Esophagus squamous epithelium (tissue), 5 donors: ENCODE measurements at places on chromosomes 11 and 22.

GRCh38 chr11:21109341-21109740 is 440.0 kb downstream of the NELL1 start:
- no peak for DNase-seq

- DNase-seq: no peak
Observed at GRCh38 chr11:38927993-38928392, 2330.0 kb upstream of the RAG2 start.

DNA sequence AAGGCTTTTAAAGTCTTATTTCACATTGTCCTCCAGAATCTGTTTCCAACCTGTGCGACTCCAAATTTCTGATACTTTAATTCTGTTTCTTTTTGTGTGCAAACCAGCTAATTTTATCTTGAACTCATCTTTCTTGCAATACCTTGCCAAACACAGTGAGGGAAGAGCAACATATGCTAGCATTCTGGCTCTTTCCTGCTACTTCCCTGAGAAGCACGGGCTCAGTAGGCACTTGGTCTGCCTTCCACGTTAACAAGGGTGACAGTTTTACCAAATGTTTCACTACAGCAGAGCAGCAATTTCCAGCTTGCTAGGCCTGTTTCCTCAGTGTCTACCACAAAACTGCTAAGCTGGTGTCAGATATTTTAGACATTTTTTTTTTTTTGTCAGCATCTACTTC is 405.8 kb downstream of the NTM start:
- DNase-seq: no peak

DNA sequence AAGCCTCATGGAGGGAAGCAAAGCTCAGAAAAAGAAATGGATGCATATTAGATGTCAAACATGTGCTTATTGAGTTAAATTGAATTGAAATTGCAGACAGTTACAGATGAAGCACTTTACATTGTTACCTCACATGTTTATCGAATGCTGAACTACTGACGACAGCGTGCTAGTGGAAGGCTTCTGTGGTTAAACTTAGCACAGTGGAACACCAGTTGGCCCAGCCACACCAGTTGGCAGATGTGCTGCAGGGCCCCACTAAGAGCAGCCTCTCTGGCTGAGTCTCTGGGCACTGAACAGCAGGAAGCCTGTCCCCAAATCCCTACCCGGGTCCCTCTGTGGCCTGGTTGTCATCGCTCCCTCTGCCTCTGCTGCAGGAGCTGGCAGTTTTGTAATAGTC is 242.1 kb downstream of the NTM start:
- no peak for DNase-seq

DNA sequence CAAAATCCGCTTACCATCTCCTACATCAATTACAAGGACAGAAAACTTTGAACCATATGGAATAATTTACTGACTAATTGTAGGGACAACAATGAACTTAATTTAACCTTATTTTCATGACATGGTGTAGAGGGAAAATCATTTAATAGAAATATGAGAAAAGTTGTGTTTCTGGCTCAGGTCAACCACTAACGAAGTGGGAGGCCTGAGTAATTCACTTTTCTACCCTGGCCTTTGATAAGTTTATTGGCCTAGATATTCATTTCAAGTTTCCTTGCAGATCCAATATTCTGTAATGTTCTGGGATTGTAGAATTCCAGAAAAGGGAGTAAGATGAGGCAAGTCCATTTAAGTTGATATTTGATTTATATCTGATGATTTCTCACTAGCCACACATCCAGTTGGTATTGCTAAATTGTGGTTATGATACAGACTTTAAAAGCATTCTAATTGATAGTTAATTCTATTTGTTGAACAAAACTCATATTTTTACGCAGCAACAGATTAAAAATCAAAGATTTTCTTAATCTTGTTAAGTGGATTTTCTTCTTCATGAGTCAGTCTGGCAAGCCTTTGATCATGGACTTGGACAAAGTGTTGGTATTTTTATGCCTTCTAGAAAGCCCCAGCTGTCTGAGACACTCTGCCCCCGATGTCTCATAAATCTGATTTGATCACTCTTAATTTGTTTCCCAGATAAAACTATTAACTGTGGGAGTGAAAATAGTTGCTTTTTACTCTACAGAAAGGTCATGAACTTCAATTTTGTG is 336.5 kb downstream of the TMEM135 start:
- DNase-seq: no peak

- no peak for DNase-seq
Observed at GRCh38 chr22:28608546-28608945, 71.1 kb downstream of the TTC28 start.

DNA sequence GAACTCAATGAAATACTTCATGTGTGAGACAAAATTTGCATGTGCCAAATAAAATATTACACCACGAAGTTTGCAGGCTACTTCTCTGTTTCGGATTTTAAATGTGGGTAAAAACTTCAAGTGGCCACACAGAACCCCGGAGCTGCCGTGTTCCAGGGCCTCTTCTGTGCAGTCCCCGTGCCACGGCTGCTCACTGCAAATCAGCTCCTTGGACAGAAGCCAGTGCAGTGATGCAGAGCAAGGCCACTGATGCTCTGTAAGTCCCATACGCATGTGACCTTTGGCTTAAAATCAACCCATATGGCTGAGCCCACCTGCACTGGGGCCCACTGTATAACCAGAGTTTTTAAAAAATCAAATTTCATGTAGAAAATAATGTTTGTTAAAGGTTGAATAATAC is 1309.4 kb downstream of the TBC1D22A start:
- no peak for DNase-seq

DNA sequence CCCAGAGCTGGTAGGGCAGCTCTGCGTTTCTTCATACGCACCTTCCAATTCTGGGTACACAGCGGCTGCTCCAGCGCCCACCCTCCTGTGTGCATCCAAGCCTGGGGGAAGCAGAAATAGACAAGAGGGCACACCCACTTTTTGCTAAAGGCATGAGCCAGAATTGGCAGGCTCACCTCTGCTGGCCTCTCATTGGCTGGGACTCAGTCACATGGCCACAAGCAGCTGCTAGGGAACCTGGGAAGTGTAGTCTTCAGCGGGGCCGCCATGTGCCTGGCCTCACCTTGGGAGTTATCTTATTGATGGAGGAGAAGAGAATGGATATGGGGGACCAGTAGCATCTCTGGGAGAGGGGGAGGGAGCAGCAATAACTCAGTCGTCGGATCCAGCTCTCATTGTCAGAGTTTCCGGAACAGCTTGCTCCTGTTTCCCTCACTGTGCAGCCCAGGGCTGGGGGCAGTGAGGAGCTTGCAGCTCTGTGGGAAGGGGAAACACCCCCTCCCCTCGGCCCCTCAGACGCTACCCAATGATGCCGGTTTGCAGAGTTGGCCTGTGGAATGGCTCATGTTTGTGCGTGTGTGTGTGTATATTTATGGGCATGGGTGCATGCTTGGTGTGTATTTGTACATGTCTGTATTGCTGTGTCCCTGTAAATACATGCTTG is 11.8 kb upstream of the MIEF1 start:
- peak; percentile 28 for DNase-seq

DNA sequence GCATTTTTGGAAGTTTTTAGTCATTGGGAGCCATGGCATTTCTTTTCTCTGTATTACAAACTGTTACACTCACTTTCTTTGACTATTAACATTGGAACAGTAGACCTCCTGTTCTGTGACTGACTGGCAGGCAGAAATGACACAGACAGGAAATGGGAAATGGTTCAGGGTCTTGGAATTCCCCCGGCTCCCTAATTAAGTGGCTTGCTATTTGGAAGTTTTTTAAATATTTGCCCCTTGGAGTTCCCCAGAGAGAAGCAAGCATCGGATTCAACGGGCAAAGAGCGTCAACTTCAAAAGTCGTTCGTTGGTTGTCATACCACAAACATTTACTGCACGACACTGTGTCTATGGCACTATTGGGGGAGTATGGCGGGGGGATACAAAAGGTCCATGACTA is 1.1 kb upstream of the BIRC2 start:
- no peak for DNase-seq

DNA sequence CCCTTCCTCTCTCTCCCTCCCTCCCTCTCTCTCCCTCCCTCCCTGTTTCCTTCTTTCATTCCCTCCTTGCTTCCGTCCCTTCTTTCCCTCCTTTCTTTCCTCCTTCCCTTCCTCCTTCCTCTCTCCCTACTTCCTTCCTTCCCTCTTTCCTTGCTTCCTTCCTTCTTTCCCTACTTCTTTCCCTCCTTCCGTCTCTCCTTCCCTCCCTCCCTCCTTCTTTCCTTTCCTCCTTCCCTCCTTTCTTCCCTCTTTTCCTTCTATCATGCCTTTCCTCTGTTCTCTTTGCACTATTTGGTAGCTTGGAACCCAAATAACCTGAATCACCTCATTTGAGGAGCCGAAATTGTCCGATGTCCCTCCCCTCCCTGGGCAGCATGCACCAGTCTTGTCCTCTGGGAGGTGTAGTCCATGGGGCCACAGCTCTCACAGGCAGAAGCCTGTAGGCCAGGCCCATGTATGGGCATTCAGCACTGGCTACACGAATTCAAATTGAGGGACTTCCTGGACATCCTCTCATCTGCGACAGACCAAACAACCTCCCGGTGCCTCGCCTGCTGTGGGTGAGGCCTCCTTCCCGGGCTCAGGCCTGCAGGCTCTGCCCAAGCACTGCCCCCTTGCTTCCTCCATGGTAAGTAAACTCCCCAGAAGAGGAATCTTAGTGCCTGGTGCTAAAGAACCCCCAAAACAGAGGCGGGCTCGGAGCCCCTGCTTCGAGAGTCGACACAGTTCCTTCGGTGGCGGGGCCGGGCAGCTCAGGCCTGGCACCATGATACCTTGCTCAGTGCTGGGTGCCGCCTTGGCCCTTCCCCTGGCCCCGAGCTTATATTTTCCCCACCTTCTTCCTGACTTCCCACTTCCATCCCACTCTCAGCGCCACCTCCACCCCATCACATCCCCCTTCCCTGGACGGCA is 454.1 kb upstream of the CADM1 start:
- no peak for DNase-seq

DNA sequence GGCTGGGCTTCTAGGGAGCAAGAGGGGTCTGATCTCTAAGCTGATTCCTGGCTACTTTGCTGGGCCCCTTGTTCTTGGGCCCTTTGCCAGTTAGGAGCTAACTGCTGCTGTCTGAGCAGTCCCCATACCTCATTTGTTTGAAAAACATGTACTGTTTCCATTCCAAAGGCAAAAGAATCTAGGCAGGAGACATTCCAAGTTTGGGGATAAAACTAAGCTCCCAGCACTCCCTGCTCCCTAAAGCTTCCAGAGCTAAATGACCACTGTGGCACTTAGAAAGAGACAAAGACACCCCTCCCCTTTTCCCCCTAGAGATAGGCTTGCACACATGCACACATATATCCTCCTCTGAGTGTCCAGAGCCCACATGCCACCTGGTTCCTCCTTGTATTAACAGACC is 22.7 kb upstream of the RRM1 start:
- no peak for DNase-seq

DNA sequence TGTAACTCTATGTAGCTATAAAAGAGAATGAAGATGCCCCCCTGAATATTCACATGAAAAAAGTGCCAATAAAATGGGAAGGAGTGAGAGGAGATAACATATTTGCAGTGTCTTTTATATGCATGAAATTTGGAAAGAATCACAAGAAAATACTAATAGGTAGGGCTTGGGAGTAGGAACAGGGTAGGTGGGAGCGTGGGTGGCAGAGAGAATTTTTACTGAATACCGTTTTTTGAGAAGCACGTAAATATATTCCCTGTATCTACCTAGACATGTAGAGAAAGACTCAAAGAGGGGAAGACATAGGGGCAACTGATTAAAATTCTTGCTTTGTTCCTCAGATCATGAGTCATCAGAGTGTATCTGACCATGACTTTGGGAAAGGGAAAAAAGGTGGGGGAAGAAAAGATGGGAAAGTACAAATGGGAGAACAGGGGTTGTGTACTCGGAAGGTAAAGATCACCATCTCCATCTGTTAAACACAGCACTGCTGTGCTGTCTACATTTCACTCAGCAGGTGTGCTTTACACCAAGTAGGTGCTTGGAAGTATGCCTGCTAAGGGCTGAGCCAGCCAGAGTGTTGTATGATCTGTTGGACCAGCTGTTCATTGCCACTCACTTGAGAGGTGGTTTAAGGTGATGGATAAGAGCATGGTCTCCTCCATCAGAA is 16.0 kb downstream of the PRR5L start:
- no peak for DNase-seq

DNA sequence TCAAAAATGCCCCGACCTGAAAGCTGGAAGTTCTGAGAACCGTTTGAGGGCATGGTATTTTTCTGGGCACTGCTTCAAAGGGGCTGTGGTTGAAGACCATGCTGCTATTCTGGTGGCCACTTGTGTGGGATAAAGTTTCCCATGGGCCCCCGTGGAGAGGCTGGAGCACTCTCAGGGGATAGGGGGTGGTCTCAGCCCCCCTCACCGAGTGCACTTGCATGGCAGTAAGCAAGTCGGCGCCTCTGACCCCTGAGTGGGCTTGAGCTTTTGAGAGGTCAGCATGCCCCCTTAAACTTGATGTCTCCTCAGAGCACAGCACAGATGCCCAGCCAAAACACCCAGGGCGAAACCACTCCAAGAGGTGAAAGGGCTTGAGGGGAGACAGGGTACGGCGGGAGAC is 35.6 kb downstream of the TIMP3 start:
- no peak for DNase-seq

DNA sequence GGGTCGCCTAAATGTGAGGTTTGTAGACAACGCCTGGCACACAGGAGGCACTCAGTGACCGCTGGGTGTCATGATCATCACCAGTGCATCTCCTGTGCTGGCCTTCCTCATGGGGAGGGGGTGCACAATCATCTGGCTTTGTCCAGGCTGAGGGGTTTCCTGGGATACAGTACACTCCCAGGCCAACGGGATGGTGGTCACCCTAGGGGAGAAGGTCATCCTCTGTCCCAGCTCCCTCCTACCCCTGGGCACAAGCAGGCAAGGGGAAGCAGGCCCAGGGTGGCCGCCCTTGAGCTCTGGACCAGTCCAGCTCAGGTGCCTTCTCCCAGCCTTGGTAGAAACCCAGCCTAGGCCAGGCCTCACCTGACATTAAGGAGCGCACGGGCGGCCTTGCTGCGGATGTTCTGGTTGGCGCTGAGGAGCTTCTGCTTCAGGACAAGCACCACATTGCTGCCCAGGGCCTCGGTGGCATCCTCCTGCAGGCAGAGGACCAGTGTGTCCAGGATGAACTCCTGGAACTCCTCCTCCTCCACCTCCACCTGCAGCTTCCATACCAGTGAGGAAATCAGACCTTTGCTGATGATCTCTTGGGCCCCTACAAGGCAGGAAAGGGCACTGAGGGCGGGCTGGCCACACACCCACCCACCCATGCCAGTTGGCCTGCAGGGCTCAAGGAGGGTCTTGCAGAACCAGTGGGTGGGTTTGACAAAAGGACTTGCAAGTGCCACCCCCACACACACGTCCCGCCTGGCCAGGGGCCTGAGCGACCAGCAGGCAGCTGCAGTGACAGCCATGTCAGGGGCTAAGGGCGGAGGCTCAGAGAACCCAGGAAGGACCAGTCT is 6.6 kb upstream of the GNAZ start:
- no peak for DNase-seq

DNA sequence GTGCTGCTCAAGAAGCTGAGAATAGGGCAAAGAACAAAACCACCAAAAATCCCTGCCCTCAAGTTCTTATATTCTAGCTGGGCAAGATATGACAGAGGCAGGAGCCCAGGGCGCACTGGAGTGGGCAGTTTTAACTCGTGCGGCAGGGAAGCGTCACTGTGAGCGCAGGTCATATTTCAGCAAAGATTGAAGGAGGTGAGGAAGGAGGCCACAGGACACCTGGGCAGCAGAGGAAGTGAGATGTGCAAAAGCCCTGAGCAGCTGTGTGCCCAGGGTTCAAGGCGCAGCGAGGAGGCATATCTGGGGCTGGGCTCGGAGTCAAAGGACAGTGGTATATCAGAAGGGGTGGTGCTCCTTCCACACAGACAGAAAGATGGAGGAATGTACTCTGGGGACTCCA is 13.5 kb downstream of the KCNC1 start:
- no peak for DNase-seq

GRCh38 chr11:31069447-31070205 is 299.9 kb downstream of the DCDC1 start:
- DNase-seq: no peak

GRCh38 chr22:30920407-30920806 is 48.2 kb downstream of the MORC2 start:
- DNase-seq: no peak
